Activated CD4-positive, alpha-beta T cell treated with anti-CD3 and anti-CD28 coated beads for 4 hours (primary cell): ENCODE measurements at places on chromosomes 1 and 21.

DNA sequence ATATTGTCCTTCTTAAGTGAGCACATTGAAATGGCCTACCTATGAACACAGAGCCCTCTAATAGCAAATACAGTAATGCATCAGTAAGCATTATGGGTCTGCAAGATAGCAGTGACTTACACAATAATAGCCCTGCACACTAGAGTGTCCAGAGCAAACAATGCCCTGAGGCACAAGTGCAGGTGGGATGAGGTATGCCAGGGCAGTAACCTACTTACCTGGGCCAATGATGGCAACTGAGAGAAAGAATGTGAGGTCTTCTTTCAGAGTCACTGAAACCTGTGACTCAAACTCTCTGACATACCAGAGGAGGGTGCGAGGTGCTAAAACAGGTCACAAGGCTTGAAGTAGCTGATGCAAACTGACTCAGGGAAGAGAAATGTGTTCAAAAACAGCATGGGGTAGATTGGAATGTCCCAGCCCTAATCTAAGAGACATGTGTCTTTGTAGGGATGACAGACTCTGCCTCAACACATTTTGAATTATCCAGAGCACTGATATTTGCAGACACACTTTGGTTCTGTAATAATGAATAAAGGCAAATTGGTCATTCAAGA, 168.5 kb upstream of the RUNX1 start:
- no peak for DNase-seq

- no peak for DNase-seq
These were observed 294.9 kb upstream of the DEPDC1 start for GRCh38 chr1:68791800-68792199.

- no peak for DNase-seq
These were observed 37.7 kb downstream of the ODR4 start for GRCh38 chr1:186413319-186413718.

DNA sequence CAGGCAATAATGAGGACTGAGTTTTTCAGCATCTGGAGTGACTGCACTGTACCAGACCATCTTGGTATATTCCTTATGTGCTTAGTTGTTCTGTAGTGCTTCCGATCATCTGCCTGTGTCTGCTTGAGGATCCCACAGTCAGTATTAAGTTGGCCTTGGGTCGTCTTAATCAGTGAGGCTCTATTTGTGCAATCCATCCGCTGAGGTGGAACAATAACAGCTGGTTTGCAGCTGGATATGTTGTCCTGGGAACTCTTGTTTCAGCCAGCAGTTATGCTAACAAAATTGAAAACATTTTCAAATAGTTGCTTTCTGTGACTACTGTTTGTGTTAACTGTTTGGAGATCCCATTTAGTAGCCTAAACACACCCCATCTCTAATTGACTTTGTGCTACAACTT, 73.7 kb downstream of the LAMC1 start:
- DNase-seq, result no peak

DNA sequence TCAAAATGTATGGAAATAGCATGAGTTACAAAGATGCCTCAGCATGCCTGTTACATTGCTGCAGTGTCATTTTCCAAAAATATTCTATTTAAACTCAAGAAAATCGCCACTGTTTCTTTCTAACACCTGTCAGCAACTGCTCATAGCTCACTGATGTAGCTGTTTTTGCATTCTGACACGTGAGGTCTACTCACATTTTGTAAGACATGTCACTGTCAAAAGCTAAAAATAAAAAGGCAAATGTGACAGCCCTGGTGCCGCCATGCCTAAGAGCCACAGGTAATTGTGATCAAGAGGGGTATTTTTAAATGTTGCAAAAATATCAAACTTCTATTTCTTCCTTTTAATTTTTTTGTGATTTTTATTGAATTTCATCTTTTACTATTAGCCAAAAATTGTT, 556.2 kb upstream of the TMPRSS15 start:
- DNase-seq, result no peak

DNA sequence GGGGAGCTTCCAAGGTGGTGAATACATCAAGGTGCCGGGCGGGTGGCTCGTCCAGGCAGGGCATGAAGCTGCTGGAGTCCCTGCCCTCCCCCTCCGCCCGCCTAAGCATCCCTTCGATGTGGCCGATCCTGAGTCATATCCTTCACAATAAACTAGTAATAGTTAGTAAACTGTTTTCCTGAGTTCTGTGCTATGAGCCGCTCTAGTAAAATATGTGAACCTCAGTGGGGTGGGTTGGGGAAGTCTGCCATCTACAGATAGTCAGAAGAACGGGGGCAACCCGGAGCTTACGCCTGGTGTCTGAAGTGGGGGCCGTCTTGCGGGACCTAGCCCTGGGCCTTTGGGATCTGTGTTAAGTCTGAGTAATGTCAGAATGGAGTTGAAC, 21.6 kb downstream of the C2CD2 start:
- DNase-seq, result no peak

DNA sequence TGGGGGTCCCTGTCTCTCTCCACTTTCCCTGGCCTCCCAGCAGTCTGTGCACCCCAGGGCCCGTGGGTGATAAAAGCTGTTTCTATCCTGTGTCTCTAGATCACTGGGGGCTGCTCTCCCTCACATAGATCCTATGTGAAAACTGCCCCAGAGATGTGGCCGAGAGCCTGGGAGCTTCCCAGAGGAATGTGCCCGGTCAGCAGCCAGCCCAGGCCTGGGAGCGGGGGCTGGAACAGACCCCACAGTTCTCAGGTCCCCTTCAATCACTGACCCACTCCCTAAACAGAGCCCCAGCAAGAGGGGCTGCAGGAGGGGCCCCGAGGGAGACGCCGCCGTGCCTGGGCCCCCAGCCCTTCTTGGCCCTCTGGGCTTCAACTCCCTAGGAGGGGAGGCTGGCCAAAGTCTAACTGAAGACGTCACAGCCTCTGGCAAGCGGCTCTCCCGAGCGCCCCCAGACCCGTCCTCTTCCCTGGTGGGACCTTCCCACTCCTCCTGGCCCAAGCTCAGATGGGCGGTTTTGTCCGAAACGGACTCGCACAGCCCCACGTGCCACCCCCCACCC, 403 bp downstream of the MXRA8 start:
- DNase-seq, result no peak

- DNase-seq, result no peak
These were observed 2.2 kb downstream of the LMO4 start for GRCh38 chr1:87330885-87331364.

DNA sequence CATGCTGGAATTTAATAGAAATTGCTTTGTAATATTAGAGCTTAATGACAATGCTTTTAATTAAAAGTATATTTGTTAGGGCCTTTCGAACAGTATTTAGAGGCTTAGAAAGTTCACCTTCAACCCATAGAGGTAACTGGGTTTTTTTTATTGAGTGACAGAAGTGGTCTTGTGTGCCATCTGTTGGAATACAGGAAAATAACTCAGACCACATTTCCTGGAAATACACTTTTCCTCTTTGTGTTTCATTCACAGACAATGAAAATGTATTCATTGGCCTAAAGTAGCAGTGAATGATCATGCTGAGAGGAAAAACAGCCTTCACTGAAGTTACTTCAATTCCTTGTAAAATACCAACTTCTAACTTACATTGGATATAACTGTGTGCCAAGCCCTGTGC, 83.6 kb upstream of the L1TD1 start:
- DNase-seq, result no peak

DNA sequence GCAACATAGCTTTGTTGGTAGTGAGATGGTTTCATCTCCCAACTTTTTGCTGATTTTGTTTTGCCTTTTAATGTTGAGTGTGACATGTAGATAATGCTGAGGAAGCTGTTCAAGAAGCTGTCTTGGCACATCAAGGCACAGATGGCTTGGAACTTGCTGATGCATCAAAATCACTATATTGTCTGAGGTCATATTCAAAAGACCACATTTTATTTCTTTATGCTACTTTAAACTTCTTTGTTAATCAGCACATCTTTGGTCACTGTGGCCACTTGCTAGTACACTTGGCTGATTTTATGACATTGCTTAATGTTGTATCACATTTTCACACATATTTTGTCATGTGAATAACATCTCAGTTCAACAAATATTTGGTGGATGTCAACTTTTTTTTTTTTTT, 87.1 kb upstream of the BCL10 start:
- no peak for DNase-seq

- DNase-seq, result no peak
These were observed 551.5 kb downstream of the LMO4 start for GRCh38 chr1:87880098-87880760.

DNA sequence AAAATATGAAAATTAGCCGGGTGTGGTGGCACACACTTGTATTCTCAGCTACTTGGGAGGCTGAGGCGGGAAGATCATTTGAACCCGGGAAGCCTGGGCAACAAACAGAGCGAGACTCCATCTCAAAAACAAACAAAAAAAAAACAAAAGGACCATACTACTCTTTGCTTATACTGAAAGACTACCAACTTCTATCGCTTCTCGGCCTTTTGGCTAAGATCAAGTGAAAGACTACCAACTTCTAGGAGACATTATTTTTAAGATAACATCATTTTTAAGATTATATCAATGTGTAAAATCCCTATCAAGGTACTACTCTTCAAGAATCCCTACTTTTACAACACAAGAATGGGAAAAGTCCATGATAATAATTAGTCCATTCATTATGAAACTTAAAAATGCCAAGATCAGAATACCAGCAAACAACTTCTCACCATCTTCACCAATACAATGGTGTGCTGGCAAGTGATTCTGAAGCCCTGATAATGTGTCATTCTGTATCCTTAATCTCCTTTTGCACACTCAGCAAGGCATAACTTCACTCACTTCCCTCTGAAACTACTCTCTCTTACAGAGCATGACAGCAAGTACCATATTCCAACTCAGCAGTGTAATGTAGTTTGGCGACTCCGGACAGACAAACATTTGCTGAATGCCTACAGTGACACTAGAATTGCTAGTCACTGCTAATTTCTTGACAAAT, 1.7 kb downstream of the PTP4A2 start:
- DNase-seq, result no peak

DNA sequence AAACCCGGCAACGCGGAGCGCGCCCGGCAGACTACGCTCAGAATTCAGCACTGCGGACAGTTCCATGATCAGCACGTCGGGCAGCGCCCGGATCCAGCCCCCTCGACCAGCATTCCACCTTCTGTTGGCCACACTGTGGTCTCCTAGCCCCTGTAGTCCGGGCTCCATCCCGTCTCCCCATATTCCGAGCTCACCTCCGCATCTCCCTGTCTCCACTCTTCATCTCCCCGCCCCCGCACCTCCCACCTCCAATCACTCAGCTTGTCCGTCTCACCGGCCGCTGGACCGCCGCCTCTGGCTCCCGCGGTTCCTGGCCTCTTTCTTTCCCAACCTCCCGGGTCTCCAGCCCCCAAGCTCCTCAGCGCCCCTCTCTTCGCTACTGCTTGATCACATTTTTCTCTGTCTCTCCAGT, 500 bp downstream of the EPHA10 start:
- DNase-seq, result no peak

DNA sequence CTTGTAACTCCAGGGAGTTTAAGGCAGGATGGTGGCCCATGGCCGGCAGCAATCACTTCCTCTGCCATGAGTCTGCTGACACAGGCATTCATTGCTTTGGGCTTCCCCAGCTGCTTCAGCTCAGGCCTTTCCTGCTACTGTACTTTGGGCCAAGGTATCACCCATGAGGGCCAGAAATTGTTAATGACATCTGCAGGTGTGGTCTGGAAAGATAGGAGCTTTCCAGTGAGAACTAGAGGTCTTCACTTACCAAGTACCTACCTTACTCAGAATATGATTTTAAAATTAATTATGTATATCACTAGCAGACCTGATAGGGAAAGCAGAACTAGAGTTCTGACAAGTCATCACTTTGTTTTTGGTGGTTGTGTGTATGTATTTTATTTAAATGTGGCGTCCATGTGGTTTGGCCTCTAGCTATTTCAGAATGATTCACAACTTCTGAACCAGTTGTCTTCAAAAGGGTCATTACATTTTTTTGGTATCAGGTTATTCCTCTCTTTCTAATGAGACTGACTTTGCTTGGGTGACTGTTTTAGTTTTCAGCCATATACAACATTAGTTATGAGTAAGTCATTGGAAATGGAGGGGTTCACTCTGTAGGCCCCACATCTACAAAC, 2.7 kb downstream of the RGL1 start:
- DNase-seq, result no peak

- DNase-seq, result no peak
These were observed 39.7 kb upstream of the IPO9 start for GRCh38 chr1:201789245-201789644.

- peak; percentile 72 for DNase-seq
These were observed 76.4 kb downstream of the FHAD1 start for GRCh38 chr1:15323351-15323988.

- DNase-seq, result no peak
These were observed 59.6 kb downstream of the RGS21 start for GRCh38 chr1:192376374-192376773.

DNA sequence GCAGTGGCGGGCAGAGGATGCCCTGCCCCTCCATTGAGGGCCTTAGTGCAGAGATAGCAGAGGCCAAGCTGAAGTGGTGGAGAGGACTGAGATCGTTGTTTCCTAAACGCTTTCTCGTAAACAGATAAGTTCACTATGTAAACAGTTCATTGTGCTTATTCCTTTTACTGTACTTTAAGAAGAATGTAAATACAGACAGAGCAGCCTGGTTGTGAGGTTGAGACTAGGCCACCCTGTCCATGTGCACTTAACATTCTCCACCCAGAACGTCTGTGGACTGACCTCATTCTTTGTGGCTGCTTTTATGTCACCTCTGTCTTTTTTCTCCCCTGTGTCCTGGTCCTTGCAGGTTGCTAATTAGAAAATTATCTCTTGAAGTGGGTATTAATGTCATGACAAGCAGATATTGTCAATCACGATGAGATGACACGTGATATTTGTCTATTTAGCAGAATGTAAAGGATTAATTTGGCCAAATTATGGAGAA, 8.5 kb downstream of the CENPS start:
- DNase-seq, result no peak

DNA sequence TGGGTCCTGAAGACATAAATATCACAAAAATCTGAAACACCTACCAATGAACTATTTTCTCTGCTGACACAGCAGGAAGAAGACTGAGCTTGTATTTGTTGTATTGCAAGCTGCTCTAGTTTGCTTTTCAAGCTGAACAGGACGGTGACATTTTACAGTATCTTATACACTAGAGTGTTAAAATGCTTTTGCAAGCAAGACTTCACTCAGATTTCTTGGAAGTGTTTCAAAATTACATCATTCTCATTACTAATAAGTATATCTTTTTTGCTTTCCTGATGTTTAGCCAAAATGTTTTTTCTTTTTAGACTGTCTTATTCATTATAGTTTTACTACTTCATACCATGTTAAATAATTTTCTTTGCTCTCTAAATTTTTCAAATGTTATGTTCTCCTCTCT, 427.1 kb upstream of the CXADR start:
- DNase-seq, result no peak

GRCh38 chr1:153779781-153780541, 4.8 kb downstream of the SLC27A3 start:
- DNase-seq, result no peak
